Activated T-cell treated with anti-CD3 and anti-CD28 coated beads for 48 hours (primary cell): ENCODE measurements at places on chromosomes 2 and 18.

GRCh38 chr18:23757437-23757733 lies 68.1 kb downstream of the LAMA3 start:
- no peak for DNase-seq

- DNase-seq: no peak
Observed at GRCh38 chr2:18605115-18605514, 15.7 kb upstream of the NT5C1B start.

DNA sequence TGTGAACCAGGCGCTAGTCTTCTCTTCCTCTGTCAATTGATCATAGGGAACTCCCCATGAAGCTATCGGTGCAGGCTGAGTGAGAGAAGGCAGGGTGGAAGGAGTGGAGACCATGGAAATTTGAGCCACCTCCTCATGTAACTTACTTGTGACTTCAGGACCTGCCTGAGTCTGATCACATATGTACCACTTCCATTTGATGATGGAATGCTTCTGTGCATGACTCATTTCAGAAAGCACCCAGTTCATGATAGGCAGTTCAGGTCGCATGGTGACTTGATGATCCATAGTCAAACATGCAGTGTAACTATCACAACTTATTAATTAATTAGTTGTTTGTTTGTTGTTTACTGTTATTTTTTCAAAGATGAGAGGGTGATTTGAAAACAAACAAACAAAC lies 1296.7 kb downstream of the SUCLG1 start:
- DNase-seq: no peak

GRCh38 chr2:150280231-150280630 lies 207.2 kb downstream of the RND3 start:
- no peak for DNase-seq

- no peak for DNase-seq
Observed at GRCh38 chr2:60353406-60353800, 200.1 kb downstream of the BCL11A start.

GRCh38 chr2:215536510-215536909 lies 100.6 kb upstream of the FN1 start:
- no peak for DNase-seq

GRCh38 chr2:128416109-128416785 lies 97.6 kb upstream of the HS6ST1 start:
- DNase-seq: no peak

GRCh38 chr18:9721893-9722550 lies 13.9 kb downstream of the RAB31 start:
- DNase-seq: no peak

- DNase-seq: no peak
Observed at GRCh38 chr2:240933966-240934700, 28.0 kb downstream of the CROCC2 start.

DNA sequence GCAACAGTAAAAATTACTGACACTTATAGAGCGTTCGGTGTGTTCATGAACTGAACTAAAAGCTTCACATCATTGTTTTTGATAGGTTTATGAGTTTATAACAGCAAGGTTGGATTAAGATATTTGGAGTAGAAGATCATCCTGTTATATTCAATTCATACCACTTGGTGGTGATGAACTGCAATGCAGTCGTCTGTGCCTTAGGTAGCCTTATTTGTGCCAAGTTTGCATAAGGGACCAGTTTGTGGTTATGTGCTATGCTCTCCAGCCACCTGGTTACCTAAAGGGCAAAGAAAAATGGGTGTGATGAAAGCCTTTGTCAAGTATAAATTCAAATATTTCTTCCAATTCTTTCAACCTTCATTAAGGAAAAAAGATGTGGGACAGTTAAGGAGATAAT lies 150.9 kb upstream of the KCNH7 start:
- DNase-seq: no peak

DNA sequence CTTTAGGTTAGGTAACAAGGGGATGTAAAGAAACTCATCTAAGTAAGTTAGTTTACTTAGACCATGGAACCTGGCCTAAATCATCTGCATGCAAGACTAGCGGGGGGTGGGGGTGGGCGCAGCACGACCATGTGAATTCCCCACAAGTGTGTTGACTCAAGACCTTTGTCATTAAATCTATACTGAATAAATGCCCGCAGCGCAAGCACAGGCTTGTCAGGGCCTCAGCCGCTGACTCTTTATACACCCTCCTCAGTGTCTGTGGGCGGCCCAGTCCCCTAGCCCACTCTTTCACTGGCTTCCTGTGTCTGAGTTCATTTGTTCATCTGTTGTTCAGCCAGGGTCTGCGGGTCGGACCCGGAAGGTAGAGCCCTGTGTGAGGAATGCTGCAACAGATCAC lies 17.8 kb downstream of the MAP3K2 start:
- no peak for DNase-seq

GRCh38 chr2:167400546-167400945 lies 512.3 kb downstream of the XIRP2 start:
- DNase-seq: no peak

- DNase-seq: no peak
Observed at GRCh38 chr2:64595397-64596176, 58.1 kb downstream of the SERTAD2 start.

DNA sequence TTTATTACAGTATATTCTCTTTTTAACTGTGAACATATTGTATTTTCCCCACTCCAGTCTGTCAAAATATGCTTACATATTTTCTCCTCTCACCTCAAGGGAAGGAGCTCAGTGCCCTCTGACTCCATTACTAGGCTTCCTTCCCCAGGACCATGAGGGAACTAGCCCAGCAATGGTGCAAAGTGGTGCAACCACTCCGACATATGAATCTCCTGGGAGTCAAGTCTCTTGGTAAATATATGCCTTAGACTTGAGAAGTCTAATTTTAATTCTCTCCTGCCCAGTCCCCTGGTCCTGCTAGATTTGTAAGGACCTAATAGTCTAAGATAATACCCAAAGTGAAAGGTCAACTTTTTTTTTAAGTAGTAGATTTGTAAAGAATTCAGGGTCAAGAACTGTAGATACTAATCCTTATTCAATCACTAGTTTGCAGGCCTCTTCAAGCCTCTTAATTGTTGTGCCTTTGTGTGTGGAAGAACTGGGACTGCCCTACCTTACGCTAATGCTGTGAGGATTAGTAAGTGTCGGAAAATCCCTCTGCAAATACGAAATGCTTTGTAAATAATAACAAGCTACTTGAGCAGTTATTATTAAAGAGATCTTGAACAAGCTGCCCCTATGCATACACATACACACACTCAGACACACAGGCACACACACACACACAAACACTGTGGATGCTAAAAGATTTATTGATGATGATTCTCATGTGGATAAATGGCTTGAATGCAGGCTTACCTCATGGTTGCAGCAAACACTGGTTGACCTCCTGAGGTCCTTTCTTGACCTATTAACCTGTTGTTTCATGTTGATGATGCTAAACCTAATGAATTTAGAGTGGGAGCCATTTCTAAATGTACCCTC lies 251.2 kb upstream of the PARD3B start:
- no peak for DNase-seq

DNA sequence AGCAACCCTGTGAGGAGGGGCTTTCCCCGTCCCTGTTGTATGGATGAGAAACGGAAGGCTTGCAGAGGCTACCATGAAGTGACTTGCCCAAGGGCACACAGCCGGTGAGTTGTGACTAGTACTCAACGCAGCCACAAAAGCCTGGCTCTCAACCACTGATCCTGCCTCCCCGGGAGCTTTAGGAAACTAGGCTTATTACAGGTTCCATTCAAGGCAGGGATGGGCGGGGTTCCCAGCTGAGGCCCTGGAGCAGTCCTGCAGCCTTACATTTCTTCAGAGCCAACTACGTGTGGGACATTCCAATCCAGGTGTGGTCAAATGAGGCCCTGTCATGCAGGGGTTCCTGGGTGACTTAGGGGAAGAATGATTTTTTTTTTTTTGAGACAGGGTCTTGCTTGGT lies 59.6 kb downstream of the MEX3C start:
- DNase-seq: no peak

DNA sequence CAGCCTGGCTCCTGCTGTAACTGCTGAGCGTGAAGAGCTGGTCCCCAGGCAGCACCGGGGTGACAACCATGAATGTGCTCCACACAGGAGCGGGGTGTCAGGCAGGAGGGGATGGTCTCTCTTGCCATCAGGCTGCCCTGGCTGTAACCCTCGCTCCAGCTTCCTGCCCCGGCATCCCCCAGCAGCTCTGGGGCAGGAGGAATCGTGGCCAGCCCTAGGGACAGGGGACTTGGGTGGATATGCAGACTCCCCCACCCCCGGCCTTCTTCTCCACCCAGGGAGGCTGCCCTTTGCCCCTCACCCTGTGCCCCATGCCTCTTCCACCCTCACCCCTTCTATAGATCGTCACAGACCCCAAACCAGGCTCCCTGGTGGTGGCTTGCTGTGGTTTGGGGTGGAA lies 69.4 kb upstream of the SMAD7 start:
- no peak for DNase-seq

DNA sequence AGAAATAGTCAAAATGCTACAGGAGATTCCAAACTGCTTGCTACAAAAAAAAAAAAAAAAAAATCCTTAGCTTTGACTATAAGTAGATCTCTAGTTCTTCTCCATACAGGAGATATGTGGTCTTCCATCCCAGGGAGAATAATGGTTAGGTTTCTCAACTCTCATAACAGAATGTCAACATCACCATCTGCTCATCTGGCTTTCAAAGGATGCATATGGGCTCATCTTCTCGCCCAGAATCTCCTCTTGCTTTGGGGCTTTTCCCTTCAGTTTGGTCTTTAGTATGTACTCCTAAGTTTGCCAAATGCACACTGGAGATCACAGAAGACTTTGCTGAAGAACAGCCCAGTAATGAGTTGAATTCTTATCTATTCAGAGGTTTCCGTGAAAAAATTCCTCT lies 240.7 kb downstream of the NRXN1 start:
- DNase-seq: no peak

DNA sequence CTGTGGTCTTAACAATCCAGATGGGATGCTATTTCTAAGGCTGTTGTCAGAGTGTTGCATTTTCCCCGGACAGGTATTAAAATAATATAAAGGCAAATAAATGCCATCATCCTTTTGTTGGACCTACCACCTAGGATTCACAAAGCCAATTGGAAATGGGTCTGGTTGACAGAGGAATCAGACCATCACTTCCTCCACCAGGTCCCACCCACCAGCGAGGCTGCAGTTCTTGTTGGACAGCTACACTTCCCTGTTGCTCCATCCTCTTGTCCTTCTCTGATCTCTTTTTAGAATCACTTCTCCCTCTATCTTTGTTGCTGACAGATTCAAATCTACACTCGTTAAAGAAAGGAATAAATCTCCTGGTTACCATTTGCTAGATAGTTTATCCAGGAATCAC lies 1.1 kb downstream of the TMEM169 start:
- DNase-seq: no peak

- no peak for DNase-seq
Observed at GRCh38 chr18:58966704-58967103, 102.0 kb downstream of the ZNF532 start.

GRCh38 chr18:61575419-61575818 lies 242.2 kb downstream of the CDH20 start:
- DNase-seq: no peak
